BE2C (cell line): ENCODE measurements at places on chromosomes 6 and 20.

DNA sequence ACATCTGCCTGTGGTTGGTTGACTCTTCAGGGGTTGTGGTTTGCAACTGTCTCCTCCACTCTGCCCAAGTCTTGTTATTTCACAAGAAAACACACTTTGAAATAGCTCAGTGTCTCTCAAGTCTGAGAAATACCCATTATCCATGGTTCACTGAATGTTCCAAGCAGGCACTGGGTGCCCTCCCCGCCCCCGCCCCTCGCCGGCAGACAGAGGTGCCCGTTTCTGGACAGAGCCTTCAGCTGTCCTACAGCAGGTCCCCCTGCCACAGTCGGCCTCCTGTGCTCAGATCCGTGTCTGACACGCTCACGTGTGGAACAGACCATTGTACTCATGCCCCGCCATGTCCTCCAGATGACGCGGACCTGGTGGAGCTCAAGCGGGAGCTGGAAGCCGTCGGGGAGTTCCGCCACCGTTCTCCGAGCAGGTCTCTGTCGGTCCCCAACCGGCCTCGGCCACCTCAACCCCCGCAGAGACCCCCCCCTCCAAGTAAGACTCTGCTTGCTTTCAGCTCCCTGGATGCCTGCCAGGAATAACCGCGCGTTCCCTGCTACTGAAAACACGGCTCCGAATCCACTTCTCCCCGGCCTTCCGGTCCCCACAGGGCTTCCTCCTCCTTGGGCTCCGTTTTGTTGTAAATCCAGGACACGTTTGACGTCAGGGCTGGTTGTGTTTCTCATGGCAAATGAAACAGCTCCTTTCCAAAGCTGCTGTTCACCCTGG, 81.4 kb downstream of the SERAC1 start:
- no peak for DNase-seq

DNA sequence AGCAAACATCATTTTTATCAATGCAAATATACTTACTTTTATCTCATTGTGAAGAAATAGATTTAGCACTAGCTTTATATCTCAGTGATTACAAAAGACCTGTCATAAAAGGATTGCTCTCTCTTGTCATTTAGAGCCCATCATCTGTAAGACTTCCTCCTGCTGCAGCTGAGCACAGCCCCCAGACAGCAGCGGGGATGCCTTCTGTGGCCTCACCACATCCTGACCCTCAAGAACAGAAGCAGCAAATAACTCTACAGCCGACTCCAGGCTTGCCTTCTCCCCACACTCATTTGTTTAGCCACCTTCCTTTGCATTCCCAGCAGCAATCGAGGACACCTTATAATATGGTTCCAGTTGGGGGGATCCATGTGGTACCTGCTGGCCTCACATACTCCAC, 127.0 kb upstream of the EDN1 start:
- no peak for DNase-seq

DNA sequence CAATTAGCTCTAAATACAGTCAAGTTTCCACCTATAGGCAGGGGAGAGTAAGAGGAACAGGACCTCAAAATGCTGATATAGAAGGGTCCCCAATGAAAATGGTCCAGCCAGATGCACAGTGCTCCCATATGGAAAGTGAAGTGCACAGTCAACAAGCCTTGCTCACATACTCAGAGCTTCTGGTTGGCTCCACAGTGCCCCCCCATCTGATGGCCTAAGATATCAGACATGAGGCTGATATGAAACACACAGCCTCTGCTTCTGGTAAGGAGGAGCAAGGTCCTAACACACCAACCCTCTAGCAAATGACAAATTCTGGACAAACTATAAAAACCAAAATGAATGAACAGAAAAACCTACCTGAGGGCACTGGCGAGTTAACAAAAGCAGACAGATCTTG, 111.4 kb upstream of the EMILIN3 start:
- DNase-seq: no peak

- no peak for DNase-seq
Observed at GRCh38 chr6:95292011-95292410, 285.3 kb upstream of the MANEA start.

GRCh38 chr6:31681135-31681671, 336 bp upstream of the LY6G5C start:
- DNase-seq: peak; percentile 53

- DNase-seq: no peak
Observed at GRCh38 chr20:43900496-43900895, 14.2 kb upstream of the TOX2 start.

GRCh38 chr6:3882431-3882830, 33.3 kb downstream of the FAM50B start:
- no peak for DNase-seq

DNA sequence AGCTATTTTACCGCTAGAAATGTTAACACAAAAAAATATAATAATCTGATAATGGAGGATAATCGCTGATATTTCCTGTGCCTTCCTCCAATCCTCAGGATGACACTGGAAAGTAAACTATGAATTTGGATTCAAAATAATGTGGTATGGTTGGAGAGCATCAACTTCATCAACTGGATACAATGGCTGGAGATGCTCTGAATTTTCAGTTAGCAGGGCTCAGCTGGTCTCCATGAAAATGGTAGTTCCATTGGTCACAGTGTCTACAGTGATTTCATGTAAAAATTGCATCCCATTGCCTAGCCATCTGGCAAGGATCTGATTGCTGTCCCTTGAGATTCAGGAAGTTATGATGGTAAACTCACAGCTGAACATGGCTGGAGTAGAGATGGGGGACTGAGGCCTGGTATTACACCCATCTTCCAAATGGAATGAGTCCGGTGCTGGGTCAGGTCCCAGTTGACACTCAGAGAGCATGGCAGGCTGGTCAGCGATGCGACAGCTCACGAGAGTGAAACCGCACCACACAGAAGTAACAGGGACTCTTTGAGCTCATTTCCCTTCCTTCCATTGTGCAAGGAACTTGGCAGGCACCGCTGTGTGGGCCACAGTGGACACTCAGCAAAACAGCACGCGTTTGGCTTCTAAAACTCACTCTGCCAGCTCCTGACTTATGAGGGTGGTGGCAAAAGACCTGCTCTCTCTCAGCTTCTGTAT, 142.4 kb upstream of the TNFAIP3 start:
- no peak for DNase-seq

DNA sequence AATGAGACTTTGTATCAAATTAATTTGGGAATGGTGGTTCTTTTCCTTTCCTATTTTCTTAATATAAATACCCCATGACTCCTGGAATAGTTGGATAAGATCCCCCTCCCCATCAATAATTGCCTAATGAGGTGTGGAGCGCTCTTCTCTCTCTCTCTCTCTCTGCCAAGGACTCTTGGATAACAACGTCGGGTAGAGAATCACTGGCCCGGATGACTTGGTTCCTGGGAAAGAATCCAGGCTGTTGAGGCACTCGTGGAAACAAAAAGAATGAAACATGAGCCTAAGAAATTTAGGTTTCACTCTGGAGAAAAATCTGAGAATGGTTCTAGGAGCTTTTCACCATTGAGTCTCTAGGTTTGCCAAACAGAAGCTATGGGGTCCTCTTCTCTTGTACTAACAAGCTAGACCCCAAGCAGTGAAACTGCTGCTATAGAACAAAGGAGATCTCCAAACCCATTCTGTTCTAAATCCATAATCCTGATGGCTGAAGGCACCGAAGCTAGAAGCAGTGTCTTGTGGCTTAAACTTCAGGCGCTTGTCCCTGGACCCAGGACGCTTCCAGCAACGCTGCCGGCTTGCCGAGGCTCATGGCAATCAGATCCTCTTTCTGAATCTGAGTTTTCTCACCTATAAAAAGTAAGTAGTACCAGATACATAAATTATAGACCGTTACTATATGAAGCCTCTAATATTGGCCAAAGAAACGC, 241.6 kb upstream of the BTBD3 start:
- no peak for DNase-seq

GRCh38 chr20:45817376-45818194, 5.1 kb downstream of the UBE2C start:
- no peak for DNase-seq

DNA sequence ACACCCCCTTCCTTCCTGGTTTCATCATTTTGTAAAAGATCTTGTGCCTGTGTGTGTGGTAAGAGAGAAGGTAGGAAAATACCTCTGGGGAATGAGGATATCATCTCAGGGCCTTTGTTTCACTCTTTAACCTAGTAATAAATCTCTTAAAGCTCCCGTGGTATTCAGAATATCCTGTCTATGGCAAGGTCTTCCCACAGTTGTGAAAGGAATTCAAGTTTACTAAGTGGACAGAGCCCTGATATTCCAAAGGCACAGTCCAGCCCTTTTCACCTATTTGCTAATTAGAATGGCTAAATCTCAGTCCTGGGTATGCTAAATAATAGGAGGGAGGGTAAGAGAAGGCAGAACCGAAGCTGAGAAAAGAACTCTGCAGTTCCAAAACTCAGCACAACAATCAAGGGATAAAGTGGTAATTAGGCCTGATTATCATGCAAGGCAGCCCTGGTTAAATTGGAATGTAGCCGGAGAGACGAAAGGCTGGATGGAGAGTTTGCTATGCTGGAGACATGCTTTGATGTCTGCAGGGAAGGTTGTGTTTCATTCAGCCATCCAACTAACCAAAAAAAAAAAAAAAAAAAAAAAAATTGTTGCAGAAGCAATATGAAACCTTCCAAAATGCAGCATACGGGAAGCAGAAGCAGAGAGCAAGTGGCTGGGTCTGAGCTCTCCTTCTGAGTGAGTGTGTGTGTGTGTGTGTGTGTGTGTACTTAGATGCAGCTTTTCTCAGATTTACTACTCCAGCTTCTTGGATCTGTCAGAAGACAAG, 28.5 kb upstream of the PIM1 start:
- DNase-seq: no peak

- DNase-seq: no peak
Observed at GRCh38 chr20:24134284-24134683, 145.7 kb upstream of the GGTLC1 start.

- DNase-seq: no peak
Observed at GRCh38 chr20:19560881-19561480, 197.1 kb upstream of the RIN2 start.

GRCh38 chr20:58719258-58719657, 26.7 kb downstream of the NPEPL1 start:
- DNase-seq: peak; percentile 4

DNA sequence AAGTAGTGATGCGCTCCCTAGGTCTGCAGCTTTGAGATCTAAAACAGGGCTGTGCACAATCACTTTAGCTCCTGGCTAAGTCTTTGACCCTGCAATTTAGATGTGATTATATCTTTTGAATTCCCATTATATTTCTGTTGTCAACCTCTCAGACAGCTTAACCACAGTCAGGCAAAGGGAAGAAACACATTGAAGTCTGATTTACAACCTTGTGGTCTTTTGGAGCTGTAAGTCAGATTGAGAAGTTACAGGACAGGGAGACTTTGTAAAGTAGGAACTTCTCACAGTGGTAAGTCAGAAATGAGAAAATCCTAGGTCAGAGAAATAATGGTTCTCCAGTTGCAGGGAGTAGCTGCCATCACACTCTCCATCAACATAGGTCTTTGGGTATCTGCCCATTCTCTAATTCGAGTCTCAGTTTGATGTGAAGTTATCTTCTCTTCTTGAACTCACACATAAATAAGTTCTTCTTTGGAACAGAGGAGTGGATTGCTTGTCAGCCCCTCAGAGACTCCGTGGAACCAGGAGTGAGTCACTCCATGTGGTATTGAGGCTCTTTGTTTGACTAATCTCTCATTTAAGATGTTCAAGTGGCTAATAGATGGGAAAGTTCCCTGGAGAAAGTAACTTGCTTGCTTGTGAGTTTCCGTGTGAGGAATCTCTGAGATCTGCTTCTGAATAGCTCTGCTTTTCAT, 35.0 kb upstream of the SGK1 start:
- DNase-seq: no peak

DNA sequence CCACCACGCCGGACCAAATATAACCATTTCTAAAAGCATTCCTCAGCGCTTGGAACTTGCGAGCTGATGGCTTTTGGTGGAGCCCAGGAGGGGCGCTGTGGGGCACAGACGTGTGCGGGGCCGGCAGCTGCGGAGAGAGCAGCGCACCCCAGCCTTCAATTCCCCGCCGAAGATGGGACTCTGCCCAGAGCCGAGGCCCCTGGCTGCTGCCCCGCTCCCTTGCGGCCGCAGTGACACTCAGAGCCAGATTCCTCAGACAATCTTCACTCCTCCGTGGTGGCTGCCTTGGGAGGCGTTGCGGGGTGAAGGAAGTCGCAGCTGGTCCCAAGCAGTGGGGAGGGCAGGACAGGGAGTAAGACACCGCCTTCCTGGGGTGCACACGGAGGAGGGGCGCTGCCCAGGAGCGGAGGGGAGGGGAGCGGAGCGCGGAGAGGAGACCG, 87.7 kb downstream of the TMEM242 start:
- DNase-seq: no peak

- DNase-seq: no peak
Observed at GRCh38 chr6:2215342-2215741, 30.1 kb downstream of the GMDS start.

DNA sequence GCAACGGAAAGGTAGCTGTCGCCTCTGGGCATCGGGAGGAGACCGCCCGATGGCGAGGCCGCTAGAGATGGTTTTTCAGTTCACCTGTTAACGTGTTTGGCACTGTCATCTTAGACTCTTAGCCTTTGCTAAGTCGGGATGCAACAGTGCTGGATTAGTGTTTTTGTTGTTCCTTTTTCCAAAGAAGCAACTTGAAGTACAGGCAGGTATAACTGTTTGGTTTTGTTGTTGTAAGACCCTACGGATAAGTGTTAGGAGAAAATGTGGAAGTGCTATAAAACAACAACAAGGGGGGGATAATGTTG, 723 bp downstream of the MANEA start:
- DNase-seq: no peak

- no peak for DNase-seq
Observed at GRCh38 chr6:132960720-132961119, 146.4 kb downstream of the RPS12 start.

GRCh38 chr6:134070271-134070670, 17.8 kb upstream of the SLC2A12 start:
- no peak for DNase-seq

GRCh38 chr6:98272060-98272459, 562.3 kb upstream of the POU3F2 start:
- DNase-seq: no peak

DNA sequence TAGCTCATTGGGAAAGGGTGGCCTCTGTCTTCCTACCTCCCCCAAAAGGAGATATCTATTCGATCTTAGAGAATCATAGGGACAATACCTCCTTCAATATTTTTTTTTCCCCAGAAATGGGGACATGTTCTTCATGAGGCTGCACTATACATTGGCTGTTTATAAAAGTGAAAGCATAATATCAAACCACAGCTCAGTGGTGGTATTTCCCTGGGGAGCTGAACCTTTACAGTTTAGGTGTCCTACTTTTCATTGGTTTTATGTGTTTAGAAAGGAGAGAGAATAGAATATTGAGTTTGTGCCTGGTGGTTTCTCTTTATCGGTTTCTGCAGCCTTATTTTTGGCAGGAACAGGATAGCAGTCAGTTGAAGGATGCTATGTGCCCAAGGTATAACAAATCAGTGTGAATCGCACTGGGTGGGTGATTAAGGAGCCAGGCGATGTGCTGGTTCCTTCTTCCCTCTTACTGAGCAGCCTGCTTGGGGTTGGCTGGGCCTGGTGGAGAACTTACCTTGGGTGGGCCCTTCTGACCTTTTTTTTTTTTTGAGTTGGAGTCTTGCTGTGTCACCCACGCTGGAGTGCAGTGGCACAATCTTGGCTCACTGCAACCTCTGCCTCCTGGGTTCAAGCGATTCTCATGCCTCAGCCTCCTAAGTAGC, 25.2 kb downstream of the UST start:
- no peak for DNase-seq

GRCh38 chr6:116973976-116974375, 96.9 kb downstream of the RFX6 start:
- no peak for DNase-seq
